ENCODE measurements at places on chromosomes 12 and 14.

GRCh38 chr12:45458854-45459807 is 243.2 kb downstream of the ANO6 start:
- DNase-seq, result no peak

- no peak for DNase-seq
Measured at GRCh38 chr12:105939181-105939721, 199.5 kb downstream of the NUAK1 start.

DNA sequence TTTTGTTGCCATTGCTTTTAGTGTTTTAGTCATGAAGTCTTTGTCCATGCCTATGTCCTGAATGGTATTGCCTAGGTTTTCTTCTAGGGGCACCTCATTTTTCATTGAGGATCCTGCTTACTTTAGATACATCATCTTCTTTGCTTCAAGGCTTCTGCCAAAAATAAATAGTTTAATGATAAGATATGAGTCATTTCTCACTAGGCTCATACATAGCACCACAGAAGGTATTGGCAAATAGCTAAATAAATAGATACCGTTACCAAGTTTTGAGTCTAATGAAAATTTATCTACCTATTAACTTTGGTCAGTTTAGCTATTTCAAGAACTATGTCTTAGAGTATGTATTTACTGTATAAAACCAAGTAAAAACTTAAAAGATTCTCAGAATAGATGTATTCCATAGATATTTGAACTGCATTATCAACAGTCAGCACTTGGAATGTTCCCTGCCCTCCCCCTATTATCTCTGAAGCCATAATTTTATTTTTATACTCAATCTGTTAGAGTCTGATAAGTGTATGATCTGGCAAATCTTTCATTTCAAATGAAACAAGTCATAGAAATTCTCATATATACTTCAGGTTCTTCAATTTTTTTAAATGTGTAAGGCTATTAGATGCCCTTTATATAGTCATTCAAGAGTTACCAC is 310.2 kb downstream of the CCDC91 start:
- no peak for DNase-seq

GRCh38 chr14:23110579-23111365 is 6.0 kb upstream of the CIROP start:
- DNase-seq, result no peak

DNA sequence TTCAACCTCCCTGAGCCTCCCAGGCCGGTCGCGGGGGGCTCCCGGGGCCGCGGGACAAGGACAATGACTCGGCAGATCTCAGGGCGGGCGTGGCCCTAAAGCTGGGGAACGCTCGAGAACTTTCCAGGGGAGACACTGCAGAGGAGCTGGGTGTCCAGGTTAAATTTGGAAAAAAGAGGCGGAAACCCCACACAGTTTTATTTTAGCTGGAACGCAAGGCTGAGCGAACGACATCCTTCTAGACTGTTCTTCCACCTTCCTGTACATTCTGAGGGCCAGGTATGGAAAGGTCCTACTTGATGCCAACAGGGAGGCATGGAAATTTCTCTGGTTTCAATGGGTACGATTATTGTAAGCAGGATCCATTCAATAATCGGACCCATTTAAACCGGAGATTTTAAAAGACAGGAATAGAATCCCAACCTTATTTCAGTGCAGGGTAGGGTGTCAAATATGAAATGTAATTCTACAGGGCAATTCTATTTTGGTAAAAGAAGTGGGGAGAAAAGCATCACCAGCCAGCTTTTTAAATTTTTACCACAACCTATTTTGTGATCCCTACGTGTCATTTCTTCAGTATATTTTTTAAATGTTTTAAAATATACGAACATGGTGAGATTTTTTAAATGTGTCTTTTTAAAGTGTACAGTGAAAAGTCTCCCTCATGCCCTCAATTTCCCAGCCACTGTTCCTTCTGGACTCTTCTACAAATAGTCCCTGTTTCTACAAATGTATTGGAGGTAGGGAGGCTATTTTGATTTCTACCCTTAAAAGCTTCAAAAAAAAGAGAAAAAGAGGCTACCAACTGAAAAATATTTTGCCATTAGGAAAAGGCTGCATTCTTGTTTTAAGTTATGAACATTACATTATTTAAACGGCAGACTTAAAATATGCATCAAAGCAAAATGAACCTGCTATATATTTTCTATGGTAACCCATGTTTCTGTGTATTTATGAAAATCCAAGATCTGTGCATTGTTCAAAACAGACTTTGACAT is 1.1 kb upstream of the UBC start:
- no peak for DNase-seq

GRCh38 chr12:40110586-40110985 is 4.7 kb upstream of the SLC2A13 start:
- DNase-seq, result no peak

GRCh38 chr12:116777245-116777644 is 39.1 kb downstream of the RNFT2 start:
- DNase-seq, result no peak

- DNase-seq, result no peak
Measured at GRCh38 chr14:56587701-56588100, 8.1 kb downstream of the TMEM260 start.

- DNase-seq, result no peak
Measured at GRCh38 chr14:61065656-61066055, 84.6 kb downstream of the SLC38A6 start.

GRCh38 chr14:105187935-105188524 is 6.9 kb upstream of the NUDT14 start:
- DNase-seq, result no peak

Data from effector CD4-positive, alpha-beta T cell (primary cell).